Keratinocyte (primary cell): ENCODE measurements at places on chromosomes 12 and 14.

GRCh38 chr14:90105756-90106155 is 44.0 kb downstream of the KCNK13 start:
- no peak for DNase-seq

DNA sequence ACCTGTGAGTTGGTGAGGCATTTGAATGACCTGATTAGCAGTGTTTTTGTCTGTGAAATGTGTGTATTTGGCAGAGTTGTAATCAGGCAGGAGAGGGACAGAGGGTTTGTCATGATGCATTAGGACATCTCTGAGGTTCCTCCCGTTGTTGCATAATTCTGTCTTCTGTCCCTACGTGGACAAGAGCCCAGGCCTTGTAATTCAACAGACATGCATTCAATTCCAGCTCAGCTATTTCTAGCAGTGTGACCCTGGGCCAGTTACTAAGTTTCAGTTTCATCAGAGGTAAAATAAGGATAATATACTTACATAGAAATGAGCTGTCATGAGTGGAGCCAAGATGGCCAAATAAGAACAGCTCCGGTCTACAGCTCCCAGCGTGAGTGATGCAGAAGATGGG is 208.6 kb downstream of the SLC38A4 start:
- no peak for DNase-seq

GRCh38 chr12:95262808-95263207 is 45.2 kb downstream of the VEZT start:
- DNase-seq: no peak

DNA sequence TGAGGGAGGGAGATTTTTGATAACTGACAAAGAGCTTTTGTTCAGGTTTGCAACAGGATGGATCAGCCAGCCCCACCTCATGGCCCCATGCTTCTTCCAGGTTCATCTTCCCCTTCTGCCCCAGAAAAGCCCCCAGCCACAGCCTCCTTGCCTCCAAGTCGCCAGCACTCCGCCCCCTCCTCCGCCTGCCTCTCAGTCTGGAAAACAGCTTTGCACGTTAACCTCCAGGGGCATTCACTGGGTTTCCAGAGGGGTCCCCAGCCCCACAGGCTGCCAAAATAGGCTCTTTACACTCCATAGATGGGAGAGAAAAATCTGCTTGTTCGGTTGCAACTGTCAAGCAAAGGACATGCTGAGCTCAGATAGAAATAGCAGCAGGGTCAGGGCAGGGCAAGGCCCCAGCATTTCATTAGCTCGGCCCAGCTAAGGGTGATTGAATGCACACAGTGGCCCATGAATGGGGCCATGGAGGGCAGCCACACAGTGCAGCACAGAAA is 253.6 kb downstream of the ZFP36L1 start:
- no peak for DNase-seq

DNA sequence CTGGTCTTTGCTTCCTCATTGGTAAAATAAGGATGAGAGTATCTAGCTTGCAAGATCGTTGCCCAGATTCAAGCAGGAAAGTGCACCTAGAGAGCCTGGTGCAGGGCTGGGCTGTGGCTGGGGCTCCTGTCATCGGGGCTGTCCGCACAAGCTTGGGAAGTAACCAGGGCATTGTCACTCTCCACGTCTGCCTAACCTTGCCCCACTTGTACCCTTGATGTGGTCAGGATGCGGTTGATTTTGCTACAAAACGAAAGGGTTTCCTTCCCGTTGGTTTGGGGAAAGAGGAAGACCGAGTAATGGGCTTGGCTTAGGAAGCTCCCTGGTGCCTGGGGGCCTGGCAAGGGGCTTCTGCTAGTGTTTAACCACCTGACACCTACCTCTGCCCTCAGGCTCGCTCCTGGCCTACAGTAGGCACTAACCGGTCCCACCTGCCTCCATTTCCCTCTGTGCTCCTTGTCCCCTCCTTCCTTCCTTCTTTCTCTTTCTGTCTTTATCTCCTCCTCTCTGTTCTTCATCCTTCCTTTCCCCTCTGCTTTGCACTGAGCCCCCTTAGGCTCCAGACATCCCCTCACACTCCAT is 21.8 kb downstream of the MVK start:
- no peak for DNase-seq

DNA sequence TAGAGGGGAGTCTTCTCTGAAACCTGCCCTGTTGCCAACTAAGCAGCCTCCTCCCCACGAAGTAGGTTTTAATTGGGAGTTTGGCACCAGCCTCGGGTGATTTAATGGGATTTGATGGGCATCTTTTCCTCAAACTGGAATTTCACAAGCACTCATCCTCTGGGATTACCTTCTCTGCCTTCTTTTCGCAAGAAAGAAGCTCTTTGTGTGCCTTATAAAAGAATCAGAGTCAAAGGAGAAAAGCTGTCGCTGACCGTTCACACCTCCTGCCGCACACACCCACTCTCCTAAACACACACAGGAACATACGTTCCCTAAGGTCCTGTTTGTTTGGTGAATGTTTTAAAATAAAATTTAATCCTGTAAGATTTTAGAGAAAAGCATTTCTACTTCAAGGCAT is 84.0 kb downstream of the PRMT8 start:
- no peak for DNase-seq

GRCh38 chr12:31966558-31967205 is 7.5 kb downstream of the RESF1 start:
- DNase-seq: no peak

GRCh38 chr14:74980731-74981461 is 21.8 kb upstream of the EIF2B2 start:
- DNase-seq: no peak

GRCh38 chr12:47819896-47820630 is at the start of gene HDAC7:
HDAC7 (minus strand) TSS chr12:47819903; CDS start chr12:47819785, 118 bp downstream.
- DNase-seq: no peak

DNA sequence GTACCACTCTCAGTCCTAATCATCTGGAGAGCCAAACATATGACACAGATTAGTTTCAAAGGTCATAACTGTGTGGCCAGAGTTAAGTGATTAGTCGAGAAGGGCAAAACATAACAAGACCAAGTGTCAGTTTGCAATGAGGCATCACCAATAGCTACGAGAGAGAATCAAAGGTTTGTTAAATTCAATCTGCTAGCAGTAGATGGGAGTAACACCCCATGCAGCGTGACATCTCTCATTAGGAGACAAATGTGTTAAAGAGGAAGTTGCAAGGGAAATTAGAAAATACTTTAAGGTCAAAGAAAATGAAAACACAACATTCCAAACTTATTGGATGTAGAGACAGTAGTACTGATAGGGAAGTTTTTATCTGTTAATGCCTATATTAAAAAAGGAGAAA is 135.7 kb upstream of the SYT10 start:
- DNase-seq: no peak

GRCh38 chr12:6534945-6535696 is 804 bp downstream of the GAPDH start:
- DNase-seq: no peak

GRCh38 chr14:103692159-103692558 is 23.1 kb downstream of the XRCC3 start:
- DNase-seq: no peak

GRCh38 chr12:65668981-65669695 is 155.1 kb upstream of the HMGA2 start:
- no peak for DNase-seq

DNA sequence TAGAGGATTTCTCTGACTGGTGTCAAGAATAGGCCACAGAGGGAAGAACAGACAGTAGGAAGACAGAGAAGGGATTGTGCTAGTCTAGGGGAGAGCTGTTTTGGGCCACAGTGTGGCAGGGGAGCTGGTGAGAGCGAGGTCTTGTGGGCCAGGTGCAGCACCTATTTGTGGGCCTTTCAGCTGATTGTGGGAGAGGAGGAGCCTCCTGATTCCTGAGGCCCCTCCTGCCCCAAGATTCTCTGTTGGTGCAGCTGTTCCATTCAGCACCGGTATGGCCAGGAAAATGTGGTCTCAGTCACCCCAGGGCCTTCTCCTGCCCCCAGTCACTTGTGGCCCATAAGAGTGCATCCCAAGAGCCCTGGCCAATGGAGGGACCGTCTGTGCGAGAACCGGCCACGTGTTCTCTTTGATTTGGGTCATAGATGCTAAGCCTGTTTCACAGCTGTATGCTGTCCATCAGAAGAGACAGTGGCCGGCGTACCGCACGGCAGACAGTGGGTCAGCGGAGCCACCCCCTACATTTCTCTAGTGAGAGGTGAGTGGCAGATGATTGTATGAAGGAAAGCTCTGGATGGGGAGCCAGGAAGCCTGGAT is 27.7 kb downstream of the TPCN1 start:
- DNase-seq: no peak

DNA sequence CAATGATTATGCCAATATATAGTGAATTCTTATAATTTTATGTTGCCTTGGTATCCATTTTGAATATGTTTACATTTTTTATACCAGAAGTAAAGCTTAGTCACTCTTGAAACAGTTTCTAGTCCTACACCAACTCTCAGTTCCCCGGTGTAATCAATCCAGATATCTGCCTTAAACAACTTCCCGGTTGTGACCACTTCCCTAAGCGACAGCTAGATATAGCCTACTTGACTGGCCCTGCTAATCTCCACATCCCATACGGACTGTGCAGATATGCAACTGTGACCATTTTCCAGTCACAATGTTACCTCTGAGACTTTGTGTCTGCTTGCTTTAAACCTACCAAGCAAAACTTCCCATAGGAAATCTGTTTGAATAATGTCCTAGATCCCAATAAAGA is 1551.5 kb upstream of the SEL1L start:
- DNase-seq: no peak

GRCh38 chr12:8894378-8894777 is 19.9 kb upstream of the PHC1 start:
- no peak for DNase-seq

DNA sequence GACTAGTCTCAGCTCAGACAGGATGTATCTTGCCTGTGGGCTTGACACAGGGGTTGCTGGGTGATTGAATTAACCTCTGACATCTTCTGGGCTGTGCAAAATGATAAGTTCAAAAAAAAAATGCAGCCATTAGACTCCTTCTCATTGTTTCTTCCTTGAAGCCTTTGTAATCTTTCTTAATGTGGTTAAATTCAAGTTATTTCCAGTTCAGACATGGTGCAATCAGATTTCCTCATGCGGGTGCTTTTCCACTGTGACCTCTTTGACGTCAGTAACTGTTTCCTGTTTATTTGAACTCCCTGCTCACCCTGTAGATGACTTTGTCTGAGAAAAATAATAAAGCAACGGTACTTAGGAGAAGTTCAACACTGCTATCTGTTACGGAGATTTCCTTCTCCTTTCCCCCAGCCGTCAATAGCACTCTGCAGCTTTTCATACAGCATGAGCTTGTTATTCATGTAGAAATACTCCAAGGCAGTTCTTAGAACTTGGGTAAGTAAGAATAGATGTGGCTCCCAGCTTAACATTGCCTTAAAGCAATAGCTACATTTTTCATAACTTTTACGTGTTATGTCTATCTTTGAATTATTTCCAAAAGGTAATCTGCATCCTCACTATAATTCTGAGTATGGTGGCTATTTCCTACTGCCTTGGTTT is 155.5 kb downstream of the PRKCH start:
- no peak for DNase-seq

- no peak for DNase-seq
Observed at GRCh38 chr14:63996016-63996415, 143.2 kb downstream of the SYNE2 start.

- DNase-seq: no peak
Observed at GRCh38 chr14:104749111-104749649, 3.8 kb upstream of the SIVA1 start.

DNA sequence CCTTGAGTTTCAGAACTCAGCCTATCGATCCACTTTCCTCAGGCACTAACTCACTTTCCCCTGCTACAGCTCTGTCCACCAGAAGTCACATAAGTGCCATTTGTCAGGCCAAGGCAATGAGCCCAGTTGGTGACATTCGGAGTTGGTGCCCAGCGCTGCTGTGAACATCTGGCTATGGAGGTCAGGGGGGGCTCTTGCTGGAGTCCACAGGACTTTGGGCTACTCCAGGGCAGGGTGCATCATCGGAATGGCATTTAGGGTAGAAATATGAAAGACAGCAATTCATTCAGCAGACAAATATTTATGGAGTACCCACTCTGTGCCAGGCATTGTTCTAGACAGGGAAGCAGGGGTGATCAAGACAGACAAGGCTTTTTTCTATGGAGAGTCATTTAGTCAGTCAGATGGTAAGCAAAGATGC is 1.5 kb upstream of the PPP1CC start:
- no peak for DNase-seq

GRCh38 chr12:101743724-101744472 is 4.6 kb upstream of the SYCP3 start:
- DNase-seq: no peak

- no peak for DNase-seq
Observed at GRCh38 chr12:96486751-96487613, 2.4 kb upstream of the CFAP54 start.

- no peak for DNase-seq
Observed at GRCh38 chr14:102500158-102500662, 9.4 kb downstream of the ANKRD9 start.

GRCh38 chr14:83874662-83875061 is 1655.3 kb upstream of the FLRT2 start:
- no peak for DNase-seq

- no peak for DNase-seq
Observed at GRCh38 chr12:120142231-120142877, 25.8 kb upstream of the RAB35 start.

- DNase-seq: no peak
Observed at GRCh38 chr12:94173660-94174265, 25.4 kb downstream of the PLXNC1 start.

DNA sequence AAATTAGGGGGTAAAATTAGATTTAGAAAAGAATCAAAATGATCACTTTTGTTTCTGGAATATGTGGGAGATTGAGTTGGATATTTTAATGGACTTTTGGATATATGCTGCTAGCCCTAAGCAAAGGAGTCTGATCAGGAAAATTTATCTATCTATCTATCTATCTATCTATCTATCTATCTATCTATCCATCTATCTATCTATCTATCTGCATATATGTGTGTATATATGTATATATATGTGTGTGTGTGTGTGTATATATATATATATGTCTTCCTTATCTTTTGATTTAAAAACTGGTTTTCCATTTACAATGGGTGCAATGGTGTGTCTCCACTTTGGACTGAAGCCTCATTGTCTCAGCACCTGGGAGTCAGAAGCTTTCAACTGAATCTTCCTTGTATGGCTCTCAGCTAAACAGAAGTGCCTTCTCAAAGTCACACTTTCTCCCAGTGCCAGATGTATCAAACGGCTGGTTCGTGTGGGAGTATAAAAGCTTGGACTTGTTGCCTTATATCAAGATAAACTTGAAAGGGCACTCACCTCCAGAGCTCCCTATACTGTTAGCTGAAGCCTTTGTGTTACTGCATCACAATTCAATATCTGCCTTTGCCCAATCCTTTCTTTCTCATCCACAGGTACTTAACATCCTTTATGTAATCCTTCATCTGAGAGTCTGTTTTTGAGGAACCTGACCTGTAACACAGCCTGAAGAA is 31.6 kb upstream of the CD69 start:
- no peak for DNase-seq

DNA sequence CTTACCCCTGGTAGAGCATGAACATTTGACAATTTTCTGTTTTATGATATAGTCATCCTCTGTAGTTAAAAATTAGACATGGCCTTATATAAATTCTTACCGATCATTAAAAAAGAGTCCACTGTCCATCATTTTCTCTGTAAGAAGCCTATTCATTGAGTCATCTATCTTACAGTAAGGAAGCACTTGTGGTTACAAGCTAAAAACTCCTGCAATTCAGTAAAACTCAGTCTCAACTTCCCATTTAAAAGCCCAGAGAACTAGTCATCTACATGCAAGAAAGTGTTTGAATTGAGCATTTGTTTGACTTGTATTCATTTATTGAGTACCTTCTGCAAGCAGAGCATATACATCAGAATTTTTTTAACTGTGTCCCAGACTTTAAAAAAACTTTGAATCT is 63.3 kb downstream of the GTF2A1 start:
- no peak for DNase-seq

GRCh38 chr14:99969673-99970322 is 95.4 kb upstream of the EVL start:
- DNase-seq: no peak
